ENCODE measurements at places on chromosomes 1 and 21.
A peak's percentile ranks its signal among the peaks of the same experiment; 100 is the strongest.

DNA sequence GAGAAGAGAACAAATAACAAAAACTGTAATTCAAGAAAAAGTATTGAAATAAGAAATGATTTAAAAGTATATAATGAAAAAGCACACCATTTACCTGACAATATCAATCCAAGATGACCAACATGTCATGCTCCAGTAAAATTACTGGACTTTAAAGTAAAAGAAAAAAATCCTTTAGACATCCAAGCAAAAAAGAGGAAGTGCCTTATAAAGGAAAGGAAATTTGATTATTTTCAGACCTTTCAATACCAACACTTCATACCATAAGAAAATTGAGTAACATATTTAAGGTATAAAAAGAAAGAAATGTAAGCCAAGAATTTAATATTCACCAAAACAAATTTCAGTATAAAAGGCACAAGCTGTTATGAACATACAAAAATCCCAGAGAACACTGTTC lies 46.2 kb upstream of the SSX2IP start:
- no peak for DNase-seq

GRCh38 chr1:201317551-201317950 lies 34.2 kb downstream of the PKP1 start:
- DNase-seq = no peak

- peak; percentile 63 for DNase-seq
Observed at GRCh38 chr1:110875216-110875731, 2.3 kb downstream of the CD53 start.

- DNase-seq = no peak
Observed at GRCh38 chr21:45040739-45041138, 33.6 kb upstream of the ADARB1 start.

- DNase-seq = no peak
Observed at GRCh38 chr1:208251015-208251414, 6.8 kb upstream of the PLXNA2 start.

- DNase-seq = no peak
Observed at GRCh38 chr1:76170084-76170483, 95.5 kb downstream of the ST6GALNAC3 start.

GRCh38 chr1:163205513-163205912 lies 2.8 kb upstream of the RGS5 start:
- DNase-seq = no peak

GRCh38 chr1:206591226-206591625 lies 21.0 kb downstream of the EIF2D start:
- DNase-seq = no peak

GRCh38 chr1:50936321-50936720 lies 23.7 kb downstream of the FAF1 start:
- no peak for DNase-seq

DNA sequence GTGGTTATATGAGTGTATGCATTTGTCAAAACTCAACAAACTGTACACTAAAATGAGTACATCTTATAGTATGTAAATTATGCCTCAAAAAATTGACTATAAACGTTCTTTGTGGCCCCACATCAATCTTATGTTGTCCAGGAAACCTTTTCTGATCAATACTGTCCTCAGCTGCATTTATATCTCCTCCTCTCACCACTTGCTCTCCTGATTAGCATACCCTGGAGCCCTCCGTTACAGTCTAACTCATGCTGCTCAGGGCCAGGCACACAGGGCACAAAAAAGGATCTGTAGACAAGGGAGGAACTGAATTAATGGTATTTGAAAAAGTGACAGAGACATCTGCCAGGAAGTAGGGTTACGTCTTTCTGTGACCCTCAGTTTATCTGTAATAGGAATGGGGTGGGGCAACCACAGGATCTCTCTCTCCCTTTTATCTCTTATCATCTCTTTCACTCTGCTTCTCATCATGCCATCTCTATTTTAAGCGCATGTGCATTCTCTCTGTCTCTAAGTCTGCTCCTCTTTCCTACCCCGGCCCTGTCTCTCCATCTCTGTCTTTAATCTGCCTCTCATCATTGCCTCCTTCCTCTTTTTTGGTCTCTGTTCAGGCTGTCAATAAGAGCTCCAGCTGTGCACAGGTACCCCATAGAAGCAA lies 7.0 kb upstream of the TAL1 start:
- no peak for DNase-seq

GRCh38 chr1:227255086-227255732 lies 63.1 kb downstream of the CDC42BPA start:
- DNase-seq = no peak

GRCh38 chr1:59298026-59298583 lies 1.2 kb downstream of the FGGY start:
- no peak for DNase-seq

GRCh38 chr1:10673109-10673711 lies 123.2 kb downstream of the CASZ1 start:
- DNase-seq = no peak

GRCh38 chr1:199116488-199116887 lies 477.6 kb downstream of the PTPRC start:
- no peak for DNase-seq

- no peak for DNase-seq
Observed at GRCh38 chr21:25901330-25901979, 166.7 kb downstream of the GABPA start.

DNA sequence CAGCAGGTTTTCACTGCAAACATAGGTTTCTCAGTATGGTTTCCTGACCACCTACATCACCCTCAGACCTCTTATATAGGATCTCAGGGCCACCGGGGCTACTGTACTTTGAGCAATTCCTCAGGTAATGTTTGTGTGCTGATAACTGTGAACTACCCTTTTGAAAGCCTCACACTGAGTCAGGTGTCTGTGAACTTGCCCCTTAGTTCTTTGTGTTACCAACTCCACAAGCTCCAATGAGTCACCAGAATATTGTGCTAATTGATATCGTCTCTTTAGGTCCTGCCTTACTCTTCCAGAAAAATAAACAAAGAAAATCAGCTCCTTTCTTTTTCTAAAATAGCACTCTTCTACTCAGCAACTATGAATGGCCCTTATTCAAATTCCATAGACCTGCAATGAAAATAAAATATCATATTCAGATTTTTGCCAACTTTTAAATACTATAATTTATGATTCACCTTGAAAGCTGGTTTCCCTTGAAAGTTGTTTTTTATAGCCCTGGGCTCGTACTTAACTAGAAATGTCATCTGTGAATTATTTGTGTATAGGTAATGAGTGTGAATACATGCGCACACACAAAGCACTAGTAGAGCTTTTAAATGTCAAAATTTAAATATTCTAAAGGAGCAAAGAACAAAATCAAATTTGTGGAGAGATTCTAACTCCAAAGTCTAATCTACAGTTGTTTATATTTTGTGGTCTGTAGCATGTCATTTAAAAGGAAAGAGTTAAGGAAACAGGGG lies 88.1 kb upstream of the WARS2 start:
- no peak for DNase-seq

GRCh38 chr1:222522105-222522915 lies 25.6 kb downstream of the HHIPL2 start:
- DNase-seq = no peak

DNA sequence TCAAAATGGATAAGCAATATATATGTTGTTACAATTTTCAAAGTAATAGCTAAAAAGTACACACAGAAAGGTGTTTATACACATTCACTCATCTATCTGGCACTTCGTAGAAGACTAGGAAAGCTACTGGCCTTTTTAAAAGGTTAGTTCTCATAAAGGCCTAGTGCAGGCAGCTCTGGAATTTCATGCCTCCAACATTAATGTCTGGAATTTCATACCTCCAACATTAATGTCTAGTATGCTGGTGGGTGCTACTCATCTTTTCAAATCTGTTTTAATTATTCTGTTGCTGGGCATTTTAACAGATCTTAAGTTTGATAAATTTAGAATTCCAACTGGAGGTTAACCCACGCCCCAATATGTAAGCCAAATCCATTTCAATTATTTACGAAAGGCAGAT lies 124.2 kb downstream of the AKT3 start:
- no peak for DNase-seq

- DNase-seq = no peak
Observed at GRCh38 chr1:86871001-86871400, 42.9 kb downstream of the SELENOF start.

- DNase-seq = no peak
Observed at GRCh38 chr21:27196651-27197050, 229.8 kb upstream of the ADAMTS5 start.

- no peak for DNase-seq
Observed at GRCh38 chr1:59819566-59820438, 5.1 kb downstream of the HOOK1 start.

- peak; percentile 47 for DNase-seq
Observed at GRCh38 chr1:39666772-39667171, 5.1 kb downstream of the NT5C1A start.

DNA sequence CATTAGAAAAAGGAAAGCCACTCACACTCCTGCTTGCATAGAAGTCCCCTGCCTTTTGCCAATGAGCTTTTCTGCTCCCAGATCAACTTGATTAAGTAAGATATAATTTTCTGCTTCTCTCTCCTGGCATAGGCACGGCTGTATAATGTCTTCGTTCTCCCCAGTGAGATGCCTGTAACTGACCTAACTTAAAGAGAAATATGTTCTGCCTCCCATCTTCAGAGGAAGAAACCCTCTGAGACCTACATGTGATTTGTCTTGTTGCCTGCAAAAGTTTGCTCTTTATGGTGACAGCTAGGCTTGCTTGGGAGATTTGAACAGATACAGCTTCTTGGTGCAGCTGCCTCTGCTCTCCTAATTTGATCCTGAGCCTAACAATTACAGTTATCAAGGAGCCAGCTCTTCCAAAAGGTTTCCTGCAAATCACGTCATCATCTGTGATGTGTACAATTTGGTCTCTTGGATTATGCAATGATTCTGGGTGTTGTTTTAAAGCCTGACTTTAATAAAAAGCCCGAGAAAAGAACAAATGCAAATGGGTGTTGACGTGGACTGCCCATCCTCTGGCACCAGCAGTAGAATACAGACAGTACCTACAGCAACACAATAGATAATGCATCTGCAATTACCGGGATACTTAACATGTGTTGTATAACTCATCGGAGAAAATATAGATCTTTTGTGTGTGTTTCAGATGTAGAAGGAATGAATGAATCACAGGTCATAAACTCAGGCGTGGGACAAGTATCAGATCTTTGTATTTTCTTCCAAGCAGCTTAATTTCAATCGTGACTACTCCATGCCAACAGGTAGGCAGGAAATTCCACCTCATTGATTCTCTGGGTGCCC lies 76.2 kb upstream of the KAZN start:
- no peak for DNase-seq

DNA sequence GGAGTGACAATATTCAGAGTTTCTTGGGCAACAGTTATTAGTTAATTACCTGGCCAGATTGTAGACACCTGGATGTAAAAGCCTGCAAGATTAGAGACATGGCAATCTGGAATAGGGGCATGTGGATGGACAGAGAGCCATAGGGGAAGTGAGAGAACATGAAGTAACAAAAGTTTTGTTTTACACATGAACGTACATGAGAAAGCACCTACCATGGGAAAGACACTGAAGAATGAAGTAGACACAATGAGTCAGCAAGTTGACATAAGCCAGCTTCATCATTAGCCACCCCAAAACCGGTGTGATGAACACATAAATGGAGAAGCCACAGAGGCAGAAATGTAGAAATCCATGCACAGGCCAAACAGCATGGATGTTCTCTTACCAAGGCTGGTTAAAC lies 462.1 kb upstream of the C1orf87 start:
- no peak for DNase-seq

DNA sequence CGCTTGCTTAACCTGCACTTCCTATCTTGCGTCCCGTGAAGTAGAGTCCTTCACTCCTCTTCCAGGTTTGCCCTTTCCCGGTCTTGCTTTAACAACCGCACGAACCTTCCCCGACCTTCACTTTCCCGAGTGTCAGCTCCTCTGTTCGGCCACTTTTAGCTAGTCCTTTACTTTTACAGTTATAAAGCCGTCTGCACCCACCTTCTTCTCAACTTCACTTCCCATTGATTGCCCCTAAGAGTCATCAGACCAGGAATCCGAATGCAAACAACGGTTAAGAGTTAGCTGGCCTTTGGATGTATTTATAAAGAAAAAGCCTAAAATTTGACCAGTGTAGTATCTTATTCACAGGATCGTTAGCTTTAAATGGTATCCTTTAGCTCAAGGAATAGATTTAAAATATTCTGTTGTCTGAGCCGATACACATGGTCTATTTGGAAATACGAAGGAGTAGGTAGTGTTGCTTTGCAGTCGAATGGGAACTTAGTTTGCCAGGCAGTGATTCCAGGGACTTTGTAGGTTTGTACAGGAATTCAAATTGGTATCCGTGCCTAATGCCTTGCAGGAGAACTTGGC lies 1.4 kb downstream of the PPP2R5A start:
- no peak for DNase-seq

DNA sequence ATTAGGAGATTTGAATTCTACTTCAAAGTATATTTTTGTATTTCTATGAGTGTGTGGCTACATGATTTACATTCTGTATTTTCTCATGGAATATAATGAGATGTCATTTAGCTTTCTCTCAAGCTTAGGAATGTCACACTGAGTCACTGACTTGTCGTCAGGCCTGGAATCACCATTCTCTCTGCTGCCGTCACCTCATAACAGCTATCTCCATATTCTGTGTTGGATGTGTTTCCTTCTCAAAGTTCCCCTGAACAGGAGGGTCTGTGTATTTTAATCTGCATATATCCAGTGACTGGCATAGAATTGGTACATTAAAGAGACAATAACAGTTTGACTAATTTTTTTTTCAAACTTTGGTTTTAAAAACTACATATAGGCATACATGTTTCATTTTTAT lies 35.9 kb downstream of the LYPLAL1 start:
- no peak for DNase-seq

GRCh38 chr1:193415256-193415655 lies 228.8 kb upstream of the B3GALT2 start:
- no peak for DNase-seq

- DNase-seq = no peak
Observed at GRCh38 chr1:5577255-5578040, 414.8 kb downstream of the NPHP4 start.

DNA sequence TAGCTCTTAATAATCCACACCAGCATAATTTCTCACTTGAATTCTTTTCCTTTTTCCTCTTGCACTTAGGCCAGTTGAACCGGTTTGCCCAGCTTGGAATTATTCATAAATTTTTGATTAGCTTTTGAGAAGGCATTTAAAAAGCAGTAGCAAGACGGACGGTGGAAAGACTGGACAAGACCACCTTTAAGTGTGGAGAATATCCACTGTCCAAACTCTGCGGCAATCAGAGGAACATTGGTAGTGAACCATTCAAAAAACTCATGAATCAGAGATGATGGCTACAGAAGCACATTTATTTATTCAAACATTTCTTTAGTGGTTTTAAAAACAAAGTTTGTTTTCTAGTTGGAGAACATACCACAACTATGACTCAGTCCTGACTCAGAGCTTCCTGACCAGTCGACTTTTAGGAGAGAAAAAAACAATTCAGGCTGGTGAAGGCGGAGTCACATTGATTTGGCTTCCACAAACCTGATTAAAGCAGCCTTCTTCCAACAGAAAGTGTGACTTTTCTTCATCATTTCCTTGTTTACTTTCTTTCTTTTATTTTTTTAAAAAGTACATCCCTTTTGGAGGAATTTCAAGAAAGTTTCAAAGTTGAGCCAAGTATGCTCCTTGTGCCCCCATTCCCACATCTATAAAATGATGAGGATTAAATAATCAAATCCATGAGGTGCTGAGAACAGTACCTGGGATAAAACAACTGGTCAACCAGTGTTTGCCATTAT lies 128.8 kb downstream of the ADSS2 start:
- no peak for DNase-seq

All from stimulated activated CD4-positive, alpha-beta T cell treated with anti-CD3 and anti-CD28 coated beads, Interleukin-1b, Interleukin-23, amount 100 ng/mL, for 48 hours (primary cell).